Activated T-cell treated with anti-CD3 and anti-CD28 coated beads, Interleukin-2, amount 50 U/mL, for 1 hour (primary cell): ENCODE measurements at places on chromosomes 3 and 15.

DNA sequence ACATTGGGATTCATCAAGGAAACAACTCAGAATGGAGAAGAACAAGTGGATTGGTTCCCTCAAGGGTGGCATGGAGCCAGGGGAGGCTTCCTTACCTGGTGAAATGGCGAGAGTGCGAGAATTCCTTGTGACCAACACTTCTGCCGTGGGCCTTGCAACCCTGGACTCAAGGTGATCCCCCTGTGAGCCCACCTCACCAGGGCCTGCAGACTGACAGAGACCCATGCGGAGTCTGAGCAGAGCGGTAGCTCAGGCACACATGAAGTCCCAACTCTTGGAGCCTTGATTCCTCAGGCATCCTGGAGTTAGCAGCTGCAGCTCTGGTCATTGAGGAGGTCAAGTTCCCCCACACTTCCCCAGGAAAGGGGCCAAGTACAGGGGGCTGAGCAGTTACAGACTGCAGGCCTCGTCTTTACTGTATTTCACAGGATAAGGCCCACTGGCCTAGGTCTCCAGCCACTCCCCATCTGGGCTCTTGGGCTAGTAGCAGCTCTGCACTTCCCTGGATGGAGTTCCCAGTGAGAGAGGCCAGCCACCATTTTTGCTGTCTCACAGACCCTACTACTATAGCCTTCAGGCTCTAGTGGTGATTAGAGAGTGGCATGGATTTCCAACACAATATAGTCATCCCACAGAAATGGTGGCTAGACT lies 269.5 kb upstream of the DCBLD2 start:
- no peak for DNase-seq

DNA sequence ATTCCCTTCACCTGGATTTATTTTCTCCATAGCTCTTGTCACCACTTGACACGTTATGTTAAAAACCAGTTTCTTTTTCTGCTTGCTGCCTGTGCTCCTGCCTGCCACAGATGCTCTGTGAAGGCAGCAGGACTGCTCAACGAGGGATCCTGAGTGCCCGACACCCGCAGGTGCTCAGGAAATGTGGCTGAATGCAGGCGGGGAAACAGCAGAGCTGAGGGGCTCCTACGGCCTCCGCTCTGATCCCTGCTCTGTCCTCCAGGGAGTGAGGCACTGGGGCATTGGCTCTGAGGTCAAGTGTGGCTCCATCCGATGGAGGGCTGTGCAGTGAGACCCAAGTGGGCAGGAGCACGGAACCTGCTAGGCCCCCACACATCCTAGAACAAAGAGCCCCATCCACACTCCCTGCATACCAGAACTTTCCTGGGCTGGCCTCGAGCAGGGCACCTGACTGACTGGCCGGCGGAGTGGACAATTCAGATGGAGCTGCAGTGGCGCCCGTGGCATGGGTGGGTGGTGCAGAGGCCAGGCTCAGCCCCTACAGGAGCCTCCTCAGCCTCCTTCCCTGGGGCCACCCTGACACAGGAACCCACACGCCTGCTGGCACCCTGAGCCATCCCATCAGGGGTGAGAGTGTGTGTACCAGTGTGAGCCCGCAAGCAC lies 27.9 kb downstream of the IQSEC1 start:
- DNase-seq = no peak

GRCh38 chr3:43023746-43024145 lies 44.6 kb downstream of the GASK1A start:
- DNase-seq = no peak

- no peak for DNase-seq
These were observed 139.8 kb upstream of the PRR20G start for GRCh38 chr3:127427666-127428065.

DNA sequence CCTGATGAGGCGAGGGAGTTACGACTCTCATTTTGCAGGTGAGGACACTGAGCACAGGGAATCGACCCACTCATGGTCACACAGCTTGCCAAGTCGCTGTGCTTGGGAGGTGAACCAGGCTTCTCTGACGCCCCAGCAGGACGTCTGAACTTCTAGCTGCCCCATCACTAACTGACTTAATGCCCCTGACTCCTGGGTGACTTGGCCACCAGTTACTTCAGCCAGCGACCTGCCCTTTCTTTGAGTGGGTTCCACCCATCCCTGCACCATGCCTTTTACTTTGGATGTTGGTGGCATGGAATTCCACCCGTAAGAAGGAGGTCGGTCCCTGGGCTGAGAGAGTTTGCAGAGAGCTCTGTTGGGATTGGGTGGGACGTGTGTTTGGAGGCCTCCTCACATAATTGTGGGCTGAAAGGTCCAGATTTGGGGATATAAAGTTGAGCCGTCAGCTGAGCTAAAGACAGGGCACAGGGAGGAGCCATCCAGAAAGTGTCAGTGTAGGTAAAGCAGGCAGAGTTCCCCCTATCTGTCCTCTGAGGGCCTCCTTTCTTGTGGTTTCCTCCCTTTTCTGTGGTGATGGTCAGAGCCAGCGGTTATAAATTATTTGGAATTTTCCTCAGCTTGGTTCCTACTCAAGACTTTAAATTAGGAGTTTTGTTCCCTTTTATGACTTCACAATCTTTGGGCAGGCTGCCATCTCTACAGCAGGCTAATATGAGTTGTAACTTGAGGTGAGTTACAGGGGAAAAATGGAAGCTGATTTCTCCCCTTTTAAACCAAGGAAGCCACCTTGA lies 55.0 kb downstream of the FLNB start:
- no peak for DNase-seq

GRCh38 chr3:55147856-55148720 lies 220.2 kb upstream of the LRTM1 start:
- no peak for DNase-seq

- DNase-seq = no peak
These were observed 23.7 kb upstream of the FBXL22 start for GRCh38 chr15:63573533-63573932.

GRCh38 chr3:78988324-78988723 lies 779.5 kb downstream of the ROBO1 start:
- no peak for DNase-seq

DNA sequence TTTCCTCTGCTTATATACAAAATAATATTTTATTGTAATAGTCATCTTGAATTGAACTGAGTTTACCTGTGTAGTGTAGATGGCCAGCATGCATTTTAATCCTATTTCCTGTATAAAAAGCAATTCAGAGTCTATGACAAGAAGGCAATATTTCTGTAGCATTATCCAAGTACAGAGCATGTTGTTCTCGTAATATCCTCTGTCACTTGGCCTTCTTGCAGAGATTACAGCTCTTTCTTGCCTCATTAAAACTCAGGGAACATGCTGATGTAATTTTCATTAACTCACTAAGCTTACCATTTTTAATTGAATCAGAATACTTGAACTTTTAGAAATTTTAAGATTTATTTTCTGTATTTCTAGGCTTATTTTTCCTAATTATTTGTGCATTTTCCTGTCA lies 203.3 kb upstream of the AGTR1 start:
- DNase-seq = no peak

DNA sequence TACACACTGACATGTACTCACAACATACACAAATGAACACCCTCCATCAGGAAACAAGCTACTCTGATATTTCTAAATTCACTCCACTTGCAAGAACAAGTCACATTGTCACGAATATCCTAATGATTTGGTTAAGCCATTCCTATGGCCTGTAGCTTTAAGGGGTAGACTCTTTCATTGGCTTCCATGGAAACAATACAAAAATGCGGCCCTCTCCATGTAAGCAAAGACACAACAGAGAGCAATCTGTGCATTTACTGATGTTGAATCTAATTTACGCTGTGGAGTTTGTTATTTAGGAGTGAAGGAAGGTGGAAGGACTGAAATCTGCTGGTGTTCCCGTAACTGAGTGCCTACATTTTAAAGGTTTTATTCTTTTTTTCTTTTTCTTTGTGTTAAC lies 114.5 kb downstream of the FMN1 start:
- DNase-seq = no peak

DNA sequence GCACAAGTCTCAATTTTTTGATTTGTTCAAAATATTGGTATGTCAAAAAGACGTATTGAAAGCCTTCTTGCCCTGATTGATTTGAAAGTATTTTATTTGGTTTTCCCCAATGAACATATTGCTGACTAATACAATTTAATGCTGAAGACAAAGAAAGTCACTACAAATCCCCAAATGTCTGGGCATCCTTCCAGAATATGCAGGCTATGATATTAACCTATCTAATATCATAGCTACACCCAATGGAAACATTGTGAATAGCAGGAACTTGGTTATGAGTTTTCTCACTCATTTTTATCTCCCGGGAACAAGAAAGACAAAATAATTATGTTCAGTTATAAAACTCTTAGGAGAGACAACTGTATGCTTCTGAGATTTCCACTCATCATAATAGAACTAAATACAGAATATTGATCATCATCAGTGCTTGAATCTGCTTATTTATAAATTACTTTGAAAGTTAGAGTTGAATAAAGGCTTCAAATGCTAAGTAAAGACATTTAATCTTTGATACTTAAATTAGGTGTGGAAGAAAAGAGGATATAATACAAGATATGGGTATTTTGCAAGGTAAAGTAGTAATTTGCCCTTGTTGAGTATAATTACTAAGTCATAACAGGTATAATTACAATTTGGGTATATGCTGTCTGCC lies 483.9 kb downstream of the RBMS3 start:
- DNase-seq = no peak

DNA sequence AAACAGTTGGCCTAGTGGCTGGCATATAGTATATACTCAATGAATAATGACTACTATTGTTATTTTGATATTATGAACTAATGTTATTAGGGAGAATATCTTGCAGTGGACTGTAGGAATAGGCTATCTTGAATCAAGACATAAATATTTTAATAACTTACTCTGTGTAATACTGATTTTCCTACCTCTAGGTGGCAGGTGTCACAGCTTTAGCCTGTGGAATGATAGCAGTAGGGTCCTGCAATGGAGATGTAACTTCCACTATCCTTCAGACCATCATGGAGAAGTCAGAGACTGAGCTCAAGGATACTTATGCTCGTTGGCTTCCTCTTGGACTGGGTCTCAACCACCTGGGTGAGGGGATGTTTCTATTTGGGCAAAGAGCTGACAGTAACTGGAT lies 6.5 kb downstream of the PSMD2 start:
- DNase-seq = no peak
